MG63 (cell line): ENCODE measurements at places on chromosomes 1 and 21.

DNA sequence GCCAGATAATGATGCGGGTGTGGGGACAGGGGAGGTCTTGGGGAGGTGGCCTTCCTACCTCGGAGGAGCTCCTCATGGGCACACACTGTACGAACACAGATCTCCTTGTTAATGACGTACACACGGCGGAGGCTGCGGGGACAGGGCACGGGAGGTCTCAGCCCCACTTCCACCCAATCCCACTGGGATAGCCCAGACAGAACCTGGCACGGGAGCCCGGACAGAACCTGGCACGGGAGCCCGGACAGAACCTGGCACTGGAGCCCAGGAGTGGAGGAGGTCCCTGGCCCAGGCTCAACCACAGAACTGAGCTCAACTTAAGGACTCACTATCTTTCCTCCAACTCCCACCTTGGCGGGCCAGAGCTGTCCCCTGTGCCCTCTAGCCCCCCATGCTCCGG, 5.2 kb downstream of the MFAP2 start:
- DNase-seq, result no peak

DNA sequence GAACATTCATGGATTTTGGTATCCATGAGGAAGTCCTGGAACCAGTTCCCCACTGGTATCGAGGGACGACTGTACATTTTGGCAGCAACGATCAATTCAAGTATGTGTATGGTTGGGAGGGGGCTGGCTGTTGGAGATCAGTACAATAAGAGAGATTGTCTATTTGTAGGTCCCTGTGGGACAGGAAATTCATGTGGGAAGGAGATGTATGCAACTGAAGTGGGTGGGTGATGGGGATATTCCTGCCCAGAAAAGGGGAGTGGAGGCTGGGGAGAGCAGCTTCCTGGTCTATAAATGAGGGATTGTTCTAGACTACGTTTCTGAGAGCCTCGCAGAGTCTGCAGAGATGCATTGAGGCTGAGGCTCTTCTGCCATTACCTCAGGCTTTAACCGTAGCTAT, 140.2 kb upstream of the MAGI3 start:
- no peak for DNase-seq

GRCh38 chr1:60657926-60658325, 424.4 kb upstream of the NFIA start:
- no peak for DNase-seq

GRCh38 chr1:12047120-12047876, 15.8 kb upstream of the TNFRSF8 start:
- DNase-seq, result no peak

DNA sequence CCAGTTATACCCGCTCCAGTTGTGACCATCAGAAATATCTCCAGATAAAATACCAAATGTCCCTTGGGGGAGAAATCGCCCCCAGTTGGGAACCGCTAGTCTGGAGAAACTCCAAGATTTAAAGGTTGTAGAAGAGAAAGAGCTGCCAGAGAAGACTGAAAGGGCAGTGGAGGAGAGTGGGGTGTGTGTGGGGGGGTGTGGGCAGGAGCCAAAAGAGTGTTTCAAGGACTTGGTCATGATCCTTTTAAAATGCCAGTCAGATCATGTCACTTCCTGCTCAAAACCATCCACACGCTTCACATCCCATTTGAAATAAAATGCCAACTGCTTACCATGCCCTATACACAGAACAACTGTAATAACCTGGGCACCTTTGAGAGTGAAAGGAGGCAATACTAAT, 3.4 kb upstream of the HEYL start:
- DNase-seq, result peak; percentile 84

DNA sequence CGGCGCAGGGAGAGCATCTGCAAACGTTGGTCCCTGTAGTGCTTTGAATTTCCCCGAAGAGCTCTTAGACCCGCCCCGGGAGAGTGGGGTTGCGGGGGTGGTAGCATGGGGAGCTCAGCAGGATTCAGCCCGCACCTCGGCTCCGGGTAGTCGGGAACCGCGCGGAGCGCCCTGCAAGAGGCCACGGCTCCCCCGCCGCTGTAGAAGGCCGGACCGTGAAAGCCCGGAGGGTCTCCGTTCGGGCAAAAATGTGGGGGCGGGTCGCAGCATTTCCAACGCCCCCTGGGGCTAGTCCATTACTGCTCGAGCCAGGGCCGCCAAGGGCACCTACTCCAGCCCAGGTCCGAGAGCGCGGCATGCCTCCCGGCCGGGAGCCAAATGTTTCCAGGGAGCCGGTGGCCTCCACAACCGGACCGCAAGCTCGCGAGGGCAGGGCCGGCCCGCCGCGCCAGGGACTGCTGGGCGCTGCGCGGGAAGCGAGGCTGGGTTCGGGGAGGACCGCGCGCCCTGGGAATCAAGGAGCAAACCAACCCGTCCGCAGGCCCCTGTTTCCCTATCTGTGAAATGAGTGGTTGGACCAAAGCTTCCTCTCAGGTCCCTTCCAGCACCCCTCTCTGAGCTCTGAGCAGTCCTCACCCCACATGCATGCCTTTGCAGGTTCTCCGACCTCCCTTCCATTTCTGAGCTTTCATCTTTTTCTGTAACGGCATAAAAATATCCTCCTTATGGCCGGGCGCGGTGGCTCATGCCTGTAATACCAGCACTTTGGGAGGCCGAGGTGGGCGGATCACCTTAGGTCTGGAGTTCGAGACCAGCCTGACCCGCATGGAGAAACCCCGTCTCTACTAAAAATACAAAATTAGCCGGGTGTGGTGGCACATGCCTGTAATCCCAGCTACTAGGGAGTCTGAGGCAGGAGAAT, 775 bp upstream of the TMEM63A start:
- peak; percentile 71 for DNase-seq

DNA sequence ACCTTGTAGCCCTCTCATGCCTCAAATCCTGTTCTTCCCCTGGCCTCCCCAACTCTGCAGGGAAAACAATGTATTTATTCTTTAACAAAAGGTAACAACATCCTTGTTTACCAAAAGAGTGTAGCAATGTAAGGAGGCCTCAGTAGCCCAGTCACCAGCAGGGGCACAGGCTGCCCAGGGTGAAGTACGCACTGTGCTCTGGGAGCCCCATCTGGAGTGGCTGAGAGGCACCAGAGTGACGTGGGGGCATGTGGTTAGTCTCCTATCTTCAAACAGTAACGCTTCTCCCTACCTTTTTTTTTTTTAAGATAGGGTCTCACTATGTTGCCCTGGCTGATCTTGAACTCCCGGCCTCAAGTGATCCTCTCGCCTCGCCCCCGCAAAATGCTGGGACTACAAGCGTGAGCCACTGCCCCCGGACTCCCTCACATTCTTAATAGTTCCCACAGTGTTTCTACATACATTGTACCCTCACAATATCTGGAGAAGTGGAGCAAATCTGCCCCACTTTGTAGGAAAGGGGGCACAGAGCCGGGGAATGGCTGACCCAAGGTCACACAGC, 51.3 kb upstream of the ECE1 start:
- no peak for DNase-seq

- DNase-seq, result no peak
These were observed 43.0 kb downstream of the GNB1 start for GRCh38 chr1:1847890-1848289.

- no peak for DNase-seq
These were observed 89.7 kb downstream of the PGM1 start for GRCh38 chr1:63682936-63683335.

GRCh38 chr1:5927506-5928370, 64.5 kb downstream of the NPHP4 start:
- no peak for DNase-seq

DNA sequence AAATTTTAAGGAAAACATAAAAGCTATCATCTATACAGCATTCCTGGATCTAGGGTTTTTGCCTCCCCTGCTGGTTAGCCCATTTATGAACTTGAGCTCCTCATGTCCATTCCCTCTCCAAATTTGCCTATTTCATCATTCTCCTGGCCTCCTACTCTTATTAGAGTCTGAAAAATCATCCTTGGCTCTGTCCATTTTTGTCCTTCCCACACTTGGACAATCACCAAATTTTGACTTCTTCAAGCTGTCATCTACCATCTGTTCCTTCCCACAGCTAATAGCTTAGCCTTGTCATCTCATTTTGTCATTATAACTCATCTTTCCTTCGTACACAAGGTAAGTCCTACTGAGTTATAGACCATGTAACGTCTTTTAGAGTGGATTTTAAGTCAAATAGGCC, 2.2 kb upstream of the HENMT1 start:
- no peak for DNase-seq

DNA sequence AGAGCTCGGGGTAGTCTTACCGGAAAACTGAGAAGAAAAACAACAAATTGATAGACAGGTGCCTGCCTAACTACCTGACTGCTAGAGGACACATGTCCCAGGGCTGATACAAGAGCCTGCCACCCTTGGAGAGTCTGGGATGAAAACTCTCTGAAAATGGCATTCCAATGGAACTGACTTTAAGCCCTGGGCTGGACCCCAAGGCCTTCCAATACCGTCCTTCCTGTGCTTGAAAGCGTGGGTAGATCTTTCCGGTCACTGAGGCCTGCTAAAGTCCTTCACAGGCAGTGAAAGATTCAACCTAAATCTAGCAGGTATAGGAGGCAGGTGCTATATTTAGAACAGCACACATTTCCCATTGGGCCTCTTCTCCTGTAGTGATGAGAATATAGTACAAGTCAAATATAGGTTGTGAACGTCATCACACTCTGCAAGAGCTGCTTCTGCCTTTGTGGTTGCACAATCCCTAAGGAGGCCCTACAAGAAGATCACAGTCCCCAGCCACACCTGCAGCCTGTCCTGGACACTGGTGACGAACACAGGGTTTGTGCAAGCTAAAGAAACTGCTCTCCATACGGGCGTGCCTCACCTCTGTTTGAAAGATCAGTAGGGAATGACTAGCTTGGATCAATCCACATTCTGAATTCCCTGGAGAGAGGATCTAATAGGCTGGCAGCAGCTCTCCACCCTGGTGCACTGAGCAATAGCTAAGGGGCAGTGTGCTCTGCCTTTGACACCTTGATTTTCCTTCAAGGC, 876 bp upstream of the CHML start:
- no peak for DNase-seq

DNA sequence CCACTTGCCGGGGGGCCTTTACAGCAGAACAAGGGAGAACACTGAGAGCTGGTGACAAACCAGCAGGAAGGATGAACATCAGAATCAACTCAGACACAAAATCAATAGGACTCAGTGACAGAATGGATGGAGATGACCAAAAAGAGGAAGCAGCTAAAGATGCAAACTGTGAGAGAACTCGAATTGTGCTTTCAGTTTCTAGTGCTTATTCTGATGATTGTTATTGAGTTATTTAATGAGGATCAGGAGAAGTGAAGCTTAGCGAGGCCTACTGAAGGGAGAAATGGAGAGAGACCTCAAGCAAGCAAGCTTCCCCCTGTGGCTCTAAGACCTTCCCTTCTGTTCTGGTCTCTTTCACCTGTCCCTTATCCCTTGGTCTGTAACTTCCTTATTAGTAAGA, 30.3 kb upstream of the TMEM125 start:
- no peak for DNase-seq

DNA sequence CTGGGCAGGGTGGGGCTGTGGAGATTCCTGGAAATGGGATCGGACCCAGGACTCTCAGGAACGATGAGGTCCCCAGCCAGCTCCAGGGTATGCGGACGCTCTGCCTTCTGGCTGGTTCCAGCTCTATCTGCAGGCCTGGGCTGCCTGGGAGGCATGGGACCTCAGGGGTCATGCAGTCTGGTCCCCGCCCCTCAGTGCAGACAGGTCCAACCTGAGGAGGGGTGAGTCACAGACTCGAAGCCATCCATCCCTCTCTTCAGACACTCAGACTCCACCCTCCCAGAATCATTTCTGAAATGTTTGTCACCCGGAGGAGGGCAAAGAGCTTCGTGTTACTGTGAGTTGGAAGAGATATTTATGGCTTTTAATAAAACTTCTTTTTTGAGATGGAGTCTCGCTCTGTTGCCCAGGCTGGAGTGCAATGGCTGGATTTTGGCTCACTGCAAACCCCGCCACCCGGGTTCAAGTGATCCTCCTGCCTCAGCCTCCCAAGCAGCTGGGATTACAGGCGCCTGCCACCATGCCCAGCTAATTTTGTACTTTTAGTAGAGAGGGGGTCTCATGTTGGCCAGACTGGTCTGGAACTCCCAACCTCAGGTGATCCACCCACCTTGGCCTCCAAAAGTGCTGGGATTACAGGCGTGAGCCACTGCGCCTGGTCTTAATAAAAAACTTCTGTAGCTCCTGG, 5.9 kb upstream of the MYOM3 start:
- DNase-seq, result peak; percentile 19

DNA sequence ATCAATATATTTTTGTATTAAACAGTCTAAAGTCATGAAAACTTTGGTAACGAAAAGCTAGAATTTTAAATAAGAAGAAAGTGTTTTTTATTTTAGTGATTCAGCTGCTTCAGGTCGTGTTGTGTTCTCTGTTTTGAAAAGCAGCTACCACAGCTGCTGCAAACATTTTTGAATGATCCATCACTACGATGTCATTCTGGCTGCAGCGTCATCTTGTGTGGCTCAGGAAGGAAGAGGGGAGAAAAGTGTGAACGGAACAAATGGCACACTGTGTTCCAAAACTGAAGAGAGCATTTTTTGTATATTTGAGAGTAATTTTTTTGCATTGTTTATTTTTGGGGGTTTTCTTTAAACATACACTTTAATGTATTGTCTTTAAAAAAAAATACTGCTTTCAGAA, 323.0 kb upstream of the ADGRL2 start:
- no peak for DNase-seq

DNA sequence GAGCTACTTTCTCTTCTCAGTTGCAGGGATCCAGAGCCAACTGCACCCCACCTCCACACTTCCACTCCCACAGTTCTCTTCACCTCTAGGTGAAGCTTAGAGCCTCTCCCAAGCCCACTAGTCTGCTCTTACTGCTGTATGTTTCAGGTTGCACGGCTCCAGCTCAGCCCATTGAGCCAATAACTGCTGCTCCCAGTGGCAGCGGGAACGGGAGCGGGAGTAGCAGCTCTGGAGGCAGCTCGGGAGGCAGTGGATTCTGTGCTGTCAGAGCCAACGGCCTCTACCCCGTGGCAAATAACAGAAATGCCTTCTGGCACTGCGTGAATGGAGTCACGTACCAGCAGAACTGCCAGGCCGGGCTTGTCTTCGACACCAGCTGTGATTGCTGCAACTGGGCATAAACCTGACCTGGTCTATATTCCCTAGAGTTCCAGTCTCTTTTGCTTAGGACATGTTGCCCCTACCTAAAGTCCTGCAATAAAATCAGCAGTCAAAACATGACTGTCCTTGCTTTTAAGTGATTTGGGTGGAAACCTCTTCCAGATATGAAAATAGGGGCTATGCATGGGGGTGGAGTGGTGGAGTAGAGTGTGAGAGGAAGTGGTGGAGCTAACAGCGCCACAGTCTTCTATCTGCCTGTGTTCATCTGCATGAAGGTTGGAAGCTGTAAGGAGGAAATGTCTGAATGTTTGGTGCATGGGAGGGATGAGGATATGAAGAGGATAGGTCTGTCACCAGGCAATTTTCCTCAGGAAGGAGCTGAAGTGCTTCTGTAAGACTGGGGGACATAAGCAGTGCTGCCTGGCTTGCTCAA, 29.6 kb downstream of the CHIA start:
- DNase-seq, result no peak

- DNase-seq, result peak; percentile 70
These were observed 8.1 kb downstream of the BLACAT1 start for GRCh38 chr1:205447457-205448341.

GRCh38 chr1:186643614-186644013, 36.6 kb downstream of the PTGS2 start:
- no peak for DNase-seq
